ENCODE measurements at places on chromosomes 5 and 9. TPM values are rescaled to one million over a fixed set of nuclear protein-coding genes. Genes with fewer than 3 reads are reported as not detected.

GRCh38 chr5:93621327-93621798 is 38.3 kb downstream of the NR2F1 start:
- DNase-seq, result peak; percentile 81

DNA sequence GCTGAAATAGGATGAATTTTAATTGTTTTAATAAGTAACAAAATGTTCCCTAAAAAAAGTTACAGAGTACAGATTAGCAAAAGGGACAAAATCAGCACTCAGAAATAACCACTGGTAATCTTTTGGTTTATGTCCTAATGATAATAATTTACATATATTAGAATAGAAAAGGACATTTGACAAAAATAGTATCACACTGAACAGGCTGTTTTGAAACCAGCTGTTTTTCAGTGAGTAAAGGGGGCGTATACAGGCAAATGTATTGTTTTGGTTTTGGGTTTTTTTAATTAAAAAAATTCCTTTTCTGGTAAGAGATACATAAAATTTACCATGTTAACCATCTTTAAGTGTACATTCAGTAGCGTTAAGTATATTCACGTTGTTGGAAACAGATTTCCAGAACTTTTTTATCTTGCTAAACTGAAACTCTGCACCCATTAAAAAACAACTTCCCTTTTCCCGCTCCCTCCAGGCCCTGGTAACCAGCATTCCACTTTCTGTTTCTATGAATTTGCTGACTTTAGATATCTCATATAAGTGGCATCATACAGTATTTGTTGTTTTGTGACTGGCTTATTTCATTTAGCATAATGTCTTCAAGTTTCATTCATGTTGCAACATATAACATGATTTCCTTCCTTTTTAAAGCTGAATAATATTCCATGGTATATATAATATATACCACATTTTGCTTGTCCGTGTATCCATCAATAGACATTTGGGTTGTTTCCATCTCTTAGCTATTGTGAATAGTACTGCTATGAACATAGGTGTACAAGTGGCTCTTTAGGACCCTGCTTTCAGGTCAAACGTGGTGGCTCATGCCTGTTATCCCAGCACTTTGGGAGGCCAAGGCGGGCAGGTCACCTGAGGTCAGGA is 20.6 kb upstream of the LARP1 start:
- no peak for DNase-seq

DNA sequence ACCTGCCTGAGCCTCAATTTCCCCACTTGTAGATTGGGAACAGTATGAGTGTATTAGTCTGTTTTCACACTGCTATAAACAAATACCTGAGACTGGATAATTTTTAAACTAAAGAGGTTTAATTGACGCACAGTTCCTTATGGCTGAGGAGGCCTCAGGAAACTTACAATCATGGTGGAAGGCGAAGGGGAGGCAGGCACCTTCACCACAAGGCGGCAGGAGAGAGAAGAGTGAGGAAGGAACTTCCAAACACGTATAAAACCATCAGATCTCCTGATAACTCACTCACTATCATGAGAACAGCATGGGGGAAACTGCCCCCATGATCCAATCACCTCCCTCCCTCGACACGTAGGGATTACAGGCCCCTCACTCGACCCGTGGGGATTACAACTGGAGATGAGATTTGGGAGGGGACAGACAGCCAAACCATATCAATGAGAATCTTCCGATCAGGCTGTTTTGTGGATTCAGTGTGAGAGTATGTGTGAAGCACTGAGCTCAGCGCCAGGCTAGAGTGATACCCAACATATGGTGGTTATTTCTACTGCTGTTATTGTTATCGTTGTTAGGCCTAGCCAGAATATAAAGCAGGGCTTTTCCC is 14.6 kb upstream of the LMX1B start:
- no peak for DNase-seq

DNA sequence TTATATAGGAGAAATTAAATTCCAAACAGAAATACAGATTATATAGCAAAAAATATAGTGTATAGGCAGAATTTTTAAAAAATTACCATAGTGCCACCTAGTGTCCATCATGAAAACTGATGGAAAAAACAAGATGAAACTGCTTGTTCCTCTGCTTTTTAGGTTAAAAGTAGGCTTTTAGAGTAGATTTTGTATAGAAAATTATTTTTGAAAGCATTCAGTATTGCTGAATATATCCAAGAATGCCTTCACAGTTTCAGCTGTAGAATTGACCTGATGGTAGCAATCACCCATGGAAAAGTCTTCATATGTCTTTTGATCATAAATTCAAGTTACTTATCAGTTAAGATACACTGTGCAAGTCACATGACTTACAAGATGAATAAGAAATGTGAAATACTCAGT is 19.7 kb downstream of the RIOK2 start:
- no peak for DNase-seq

The FAXDC2 gene
- total RNA-seq, result 23.5 TPM

The SYK gene
- 5.4 TPM for total RNA-seq

DNA sequence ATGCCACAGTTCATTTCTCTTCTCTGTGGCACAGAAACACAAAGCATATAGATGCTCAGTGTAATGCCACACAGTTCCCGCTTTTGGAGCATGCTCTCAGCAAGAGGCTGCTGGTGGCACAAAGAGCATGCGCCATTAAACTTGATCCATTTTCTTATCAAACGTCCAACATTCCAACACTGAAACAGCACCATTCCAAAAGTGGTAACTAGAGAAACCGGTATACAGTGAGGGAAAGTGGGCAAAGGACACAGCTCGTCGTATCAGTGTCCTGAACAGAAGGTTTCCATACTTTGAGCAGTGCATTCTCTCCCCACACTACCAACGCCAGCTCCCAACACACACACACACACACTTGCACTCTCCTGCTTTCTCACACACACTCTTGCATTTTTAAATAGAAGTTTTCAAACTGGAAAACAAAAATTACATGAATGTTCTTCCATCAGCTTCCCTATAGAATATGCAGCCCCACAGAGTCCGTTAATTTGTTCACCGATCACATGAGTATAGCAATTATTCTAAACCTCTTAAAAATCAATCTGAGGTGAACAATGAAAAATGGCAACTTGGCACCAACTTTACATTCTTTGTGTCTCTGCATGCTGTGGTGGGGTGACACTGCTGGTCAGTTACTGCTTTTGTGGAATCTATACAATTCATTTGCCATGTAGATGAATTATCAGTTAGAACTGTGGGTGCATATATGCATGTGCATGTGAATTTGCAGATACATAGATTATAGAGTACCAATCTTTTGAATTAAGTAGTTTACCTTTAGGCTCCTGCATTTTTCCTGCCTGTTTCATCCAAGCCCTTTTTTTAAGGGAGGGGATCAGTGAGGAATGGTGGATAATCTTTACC is 5.7 kb downstream of the NFIB start:
- DNase-seq, result no peak

The C9orf50 gene
- total RNA-seq, result not detected

- DNase-seq, result no peak
These were observed 258.5 kb downstream of the BNC2 start for GRCh38 chr9:16611983-16612382.

- no peak for DNase-seq
These were observed 92.6 kb downstream of the TRPM6 start for GRCh38 chr9:74795081-74795480.

The PCDHA7 gene
- not detected for total RNA-seq

DNA sequence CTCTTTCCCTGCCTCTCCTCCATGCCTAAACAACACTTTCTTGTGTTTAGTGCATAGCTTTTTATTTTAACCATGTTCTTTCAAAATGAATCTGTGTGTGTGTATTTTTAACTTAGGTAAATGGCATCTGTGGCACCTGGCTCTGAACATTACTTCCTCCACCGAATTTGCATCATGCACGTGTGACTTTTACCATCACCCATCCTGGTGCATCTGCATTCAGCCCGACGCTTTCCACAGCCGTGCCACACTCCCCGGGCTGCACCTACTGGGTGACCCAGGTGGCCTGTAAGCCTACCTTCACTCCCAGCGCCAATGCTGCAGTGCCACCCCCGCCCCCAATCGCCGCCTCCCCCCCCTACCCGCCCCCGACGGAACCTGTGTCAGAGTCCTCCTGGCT is 12.7 kb upstream of the FCN1 start:
- no peak for DNase-seq

DNA sequence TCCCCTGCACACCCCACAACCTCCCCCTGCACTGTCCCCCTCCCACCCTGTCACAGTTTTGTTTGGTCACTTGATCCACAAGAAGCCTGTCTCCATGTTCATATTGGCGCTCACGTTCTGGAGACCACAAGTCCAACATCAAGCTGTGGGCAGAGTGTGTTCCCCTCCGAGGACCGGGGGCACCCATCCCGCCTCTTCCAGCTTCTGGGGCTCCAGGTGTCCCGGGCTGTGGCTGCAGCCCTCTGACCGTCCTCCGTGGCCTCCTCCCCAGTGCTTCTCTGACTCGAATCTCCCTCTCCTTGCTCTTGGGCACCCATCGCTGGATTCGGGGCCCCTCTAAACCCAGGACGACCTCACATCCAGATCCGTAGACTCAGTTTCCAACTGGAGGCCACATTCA is 49.2 kb downstream of the PLEKHG4B start:
- DNase-seq, result no peak

DNA sequence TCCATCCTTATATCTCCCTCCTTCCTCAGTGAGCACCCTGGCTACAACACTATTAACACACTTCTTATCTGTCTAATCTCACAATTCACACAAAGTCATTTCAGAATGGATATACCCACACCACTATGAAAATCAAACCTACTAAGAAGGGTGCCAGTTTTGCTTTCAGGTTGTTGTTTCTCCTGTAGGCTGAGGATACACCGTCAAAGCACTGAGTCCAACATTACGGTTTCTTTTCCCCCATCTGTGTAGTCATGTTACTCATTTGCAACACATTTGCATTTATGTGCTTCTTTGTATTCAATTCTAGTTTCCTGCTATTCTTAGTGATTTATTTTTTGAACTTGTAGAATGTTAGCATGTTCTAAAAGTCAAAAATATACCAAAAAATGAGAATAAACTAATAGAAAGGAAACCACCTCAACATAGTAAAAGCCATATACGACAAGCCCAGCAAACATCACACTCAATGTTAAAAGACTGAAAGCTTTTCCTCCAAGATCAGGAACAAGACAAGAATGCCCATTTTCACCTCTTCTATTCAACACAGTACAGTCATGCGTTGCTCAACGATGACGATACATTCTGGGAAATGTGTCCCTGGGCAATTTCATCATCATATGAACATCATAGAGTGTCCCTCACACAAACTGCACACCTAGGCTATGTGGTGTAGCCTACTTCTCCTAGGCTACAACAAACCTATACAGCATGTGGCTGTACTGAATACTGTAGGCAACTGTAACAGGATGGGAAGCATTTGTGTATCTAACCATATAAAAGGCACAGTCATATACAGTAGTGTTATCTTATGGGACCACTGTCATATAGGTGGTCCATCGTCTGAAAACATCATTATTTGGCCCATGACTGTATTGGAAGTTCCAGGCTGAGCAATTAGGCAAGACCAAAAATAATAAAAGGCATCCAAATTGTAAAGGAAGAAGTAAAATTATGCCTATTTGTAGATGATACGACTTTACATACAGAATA is 6.3 kb downstream of the ROR2 start:
- no peak for DNase-seq

GRCh38 chr9:30534896-30535295 is 1849.5 kb upstream of the ACO1 start:
- DNase-seq, result no peak

GRCh38 chr9:2817999-2818803 is 25.7 kb downstream of the PUM3 start:
- no peak for DNase-seq

The CAPSL gene
- not detected for total RNA-seq

DNA sequence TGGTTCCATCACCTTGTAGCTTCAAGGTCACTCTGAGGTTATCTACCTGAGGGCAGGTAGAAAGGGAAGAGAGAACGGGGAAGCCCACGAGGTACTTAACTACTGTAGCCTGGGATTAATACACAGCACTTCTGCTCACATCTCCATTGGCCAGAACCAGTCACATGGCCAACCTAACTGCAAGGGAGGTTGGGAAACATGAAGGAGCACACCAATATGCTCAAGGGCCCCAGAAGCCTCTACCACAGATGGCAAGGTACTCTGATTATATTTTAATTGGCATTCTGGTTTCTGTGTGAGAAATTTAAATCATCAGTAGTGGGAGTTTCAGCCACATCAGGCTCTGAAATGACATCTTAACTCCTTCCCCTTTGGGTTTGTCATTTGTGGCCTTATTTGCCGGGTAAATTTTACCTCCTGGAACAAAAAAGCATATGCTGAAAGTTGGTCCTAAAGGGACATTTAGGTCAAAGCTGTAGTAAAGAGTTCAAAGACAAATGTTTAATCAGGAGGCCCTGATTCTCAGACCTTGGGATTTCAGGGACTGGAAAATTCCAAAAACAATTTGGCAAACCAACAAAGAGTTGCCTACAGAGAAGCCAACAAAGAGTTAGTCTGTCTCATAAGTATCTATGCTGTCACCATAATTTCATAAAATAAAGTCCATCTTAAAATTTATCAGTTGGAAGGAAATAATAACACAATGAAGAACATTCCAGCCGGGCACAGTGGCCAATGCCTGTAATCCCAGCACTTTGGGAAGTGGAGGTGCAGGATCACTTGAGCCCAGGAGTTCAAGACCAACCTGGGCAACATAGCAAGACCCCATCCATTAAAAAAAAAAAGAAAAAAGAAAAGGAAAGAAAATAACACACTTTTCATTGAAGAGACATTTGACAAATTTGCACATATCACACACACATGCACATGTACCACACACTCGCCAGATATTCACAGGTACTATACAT is 13.8 kb upstream of the MVB12B start:
- DNase-seq, result no peak

The PRKACG gene
- total RNA-seq, result not detected

The HRCT1 gene
- total RNA-seq, result 6.2 TPM

DNA sequence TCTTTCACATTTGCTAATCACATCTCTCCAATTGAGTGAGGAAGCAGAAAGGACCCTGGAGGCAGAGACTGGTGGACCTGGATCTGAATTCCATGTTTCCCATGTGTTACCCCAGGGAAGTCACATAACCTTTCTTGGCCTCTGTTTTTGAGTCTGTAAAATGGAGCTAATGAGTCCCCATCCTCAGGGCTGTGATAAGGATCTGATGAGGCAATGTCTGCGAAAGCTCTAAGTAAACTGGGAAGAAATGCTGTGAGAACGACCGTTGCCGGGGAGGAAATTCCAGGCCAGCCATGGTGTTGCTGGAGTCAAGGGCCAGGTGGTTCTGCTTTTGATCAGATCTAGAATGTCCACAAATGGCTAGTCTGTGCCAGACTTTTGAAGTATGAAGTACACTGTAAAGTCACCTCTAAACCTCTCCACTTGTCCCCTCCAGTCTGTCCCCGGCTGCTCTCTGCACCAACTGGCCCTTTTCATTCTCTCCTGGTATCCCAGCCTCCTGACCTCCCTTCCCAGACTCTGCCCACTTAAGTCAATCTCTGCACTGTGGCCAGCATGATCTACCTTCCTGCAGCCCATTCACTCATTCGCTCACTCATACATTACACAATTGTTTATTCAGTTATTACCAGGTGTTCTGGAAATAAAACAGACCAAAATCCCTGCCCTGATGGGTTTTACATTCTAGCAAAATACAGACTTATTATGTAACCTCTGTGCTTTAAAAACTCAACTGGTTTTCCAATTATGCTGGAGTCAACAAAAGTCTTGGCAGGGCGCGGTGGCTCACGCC is 32.5 kb upstream of the N4BP3 start:
- no peak for DNase-seq

- peak; percentile 47 for DNase-seq
These were observed 123.7 kb downstream of the C9orf50 start for GRCh38 chr9:129497005-129497812.

- DNase-seq, result no peak
These were observed 1.9 kb downstream of the KDM3B start for GRCh38 chr5:138354387-138354786.

GRCh38 chr9:129237803-129238202 is 59.7 kb upstream of the IER5L start:
- no peak for DNase-seq

The C5 gene
- 0.63 TPM for total RNA-seq

The FABP6 gene
- total RNA-seq, result 1.6 TPM
